ENCODE measurements at places on chromosomes 6 and 20. TPM values are rescaled to one million over a fixed set of nuclear protein-coding genes. Genes with fewer than 3 reads are reported as not detected.

B3GAT2 gene
- polyA plus RNA-seq, result not detected

ZSCAN23 gene
- polyA plus RNA-seq, result 0.49 TPM

SLCO4A1 gene
- 12.4 TPM for polyA plus RNA-seq

BMP7 gene
- polyA plus RNA-seq, result 11.3 TPM

FERMT1 gene
- polyA plus RNA-seq, result 2.2 TPM

FAM83C gene
- not detected for polyA plus RNA-seq

TP53TG5 gene
- polyA plus RNA-seq, result not detected

XKR7 gene
- not detected for polyA plus RNA-seq

HTR1E gene
- not detected for polyA plus RNA-seq

MDFI gene
- 2.3 TPM for polyA plus RNA-seq

GPR63 gene
- 0.37 TPM for polyA plus RNA-seq

HFE gene
- polyA plus RNA-seq, result 6.3 TPM

RIPOR3 gene
- 10.5 TPM for polyA plus RNA-seq

DTNBP1 gene
- polyA plus RNA-seq, result 36.2 TPM
